Osteocyte (in vitro differentiated cells): ENCODE measurements at places on chromosomes 1 and 21. TPM values are rescaled to one million over a fixed set of nuclear protein-coding genes. Genes with fewer than 3 reads are reported as not detected.

- DNase-seq = no peak
- H3K36me3 ChIP-seq = no peaks in the 10 kb centered on the region
- H3K4me1 ChIP-seq = no peaks in the 10 kb centered on the region
Measured at GRCh38 chr21:29669416-29669815, 270.4 kb downstream of the GRIK1 start.

GRCh38 chr1:168689726-168690602, 39.0 kb downstream of the DPT start:
- H3K4me3 ChIP-seq = no peak overlapping the region
- no peak overlapping the region for H3K27ac ChIP-seq
- no peaks in the 10 kb centered on the region for H3K27me3 ChIP-seq
- DNase-seq = no peak
- peaks cover 2% of the 10 kb centered on the region for H3K4me1 ChIP-seq

The PADI3 gene
- 0.39 and 0.73 TPM in 2 replicates for total RNA-seq

- peak overlapping the region; percentile 98 for H3K4me3 ChIP-seq
- no peaks in the 10 kb centered on the region for H3K27me3 ChIP-seq
- peak overlapping the region; percentile 100 for H3K27ac ChIP-seq
- H3K4me1 ChIP-seq = peaks cover 22% of the 10 kb centered on the region
- no peak for DNase-seq
Measured at GRCh38 chr1:234373959-234374254, 651 bp downstream of the COA6 start.

DNA sequence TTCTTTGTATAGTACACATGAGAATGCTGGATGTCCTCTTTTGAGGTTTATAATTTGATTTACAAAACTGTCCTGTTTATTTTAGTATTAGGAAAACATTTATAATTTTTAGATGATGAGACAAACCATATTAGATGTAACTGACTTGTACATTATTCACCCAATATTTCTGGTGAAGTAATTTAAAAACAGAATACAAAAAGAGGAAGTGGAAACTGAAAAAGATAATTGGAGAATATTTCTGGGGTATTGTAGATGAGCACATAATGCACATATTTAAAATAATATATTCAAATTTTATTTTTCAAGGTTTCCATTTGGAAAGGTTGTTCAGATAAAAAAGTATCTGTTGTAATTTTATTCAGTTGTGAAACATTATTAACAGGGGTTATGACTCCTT, 40.7 kb downstream of the XPR1 start:
- peaks cover 26% of the 10 kb centered on the region for H3K4me1 ChIP-seq
- no peaks in the 10 kb centered on the region for H3K27me3 ChIP-seq
- H3K36me3 ChIP-seq = peaks cover 13% of the 10 kb centered on the region
- DNase-seq = no peak
- H3K27ac ChIP-seq = no peak overlapping the region

The RGS13 gene
- not detected in 2 replicates for total RNA-seq

DNA sequence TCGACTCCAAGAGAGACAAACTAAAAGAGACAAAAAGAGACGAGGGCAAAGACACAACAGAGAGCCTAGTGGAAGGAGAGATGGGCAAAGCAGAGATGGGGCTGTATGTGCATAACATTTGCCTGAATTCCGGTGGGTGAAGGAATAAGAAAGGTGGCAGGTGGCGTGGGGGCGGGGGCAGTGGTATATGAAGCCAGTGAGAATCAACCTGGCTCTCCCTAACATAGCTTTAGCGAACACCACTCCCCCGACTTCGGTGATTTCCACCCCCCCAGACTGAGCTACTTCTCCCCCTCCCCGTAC, 1.1 kb downstream of the INKA2 start:
- H3K4me3 ChIP-seq = peak overlapping the region; percentile 93
- DNase-seq = no peak
- H3K4me1 ChIP-seq = peaks cover 24% of the 10 kb centered on the region
- peak overlapping the region; percentile 37 for H3K27ac ChIP-seq
- H3K27me3 ChIP-seq = no peaks in the 10 kb centered on the region

The KIF2C gene
- 7.5 and 7.7 TPM in 2 replicates for total RNA-seq

The ACTRT2 gene
- not detected in 2 replicates for total RNA-seq

DNA sequence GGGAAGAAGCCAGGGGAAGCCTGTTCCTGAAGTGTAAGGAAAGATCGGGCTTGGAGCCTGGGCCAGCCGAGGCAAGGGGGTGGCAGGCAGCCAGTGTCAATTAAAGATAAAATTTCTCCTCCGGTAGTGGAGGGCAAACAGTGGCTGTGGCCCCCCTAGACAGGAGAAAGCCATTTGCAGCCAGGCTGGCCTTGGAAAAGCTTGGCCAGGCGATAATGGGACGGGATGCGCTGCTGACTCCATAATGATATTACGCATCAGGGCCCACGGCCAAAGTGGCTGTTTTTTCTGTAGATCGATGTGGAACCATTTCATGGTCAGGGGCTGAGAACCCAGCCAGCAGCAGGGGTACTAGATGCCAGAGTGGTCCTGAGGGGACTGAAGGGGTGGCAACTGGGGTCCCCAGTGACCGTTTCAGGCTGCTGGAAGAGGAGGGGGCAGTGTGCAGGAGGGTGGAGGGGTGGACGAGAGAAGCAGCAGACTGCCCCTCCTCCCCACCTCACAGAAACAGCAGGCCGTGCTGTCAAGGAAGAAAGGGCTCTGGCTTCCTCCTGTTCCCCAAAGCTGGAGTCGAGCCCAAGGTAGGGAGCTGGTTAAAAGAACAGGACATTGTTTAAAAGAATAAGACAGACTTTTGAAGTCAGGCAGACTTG, 25.2 kb downstream of the KCNC4 start:
- no peaks in the 10 kb centered on the region for H3K27me3 ChIP-seq
- DNase-seq = no peak
- H3K4me3 ChIP-seq = no peak overlapping the region
- H3K36me3 ChIP-seq = no peaks in the 10 kb centered on the region
- H3K27ac ChIP-seq = no peak overlapping the region

- no peaks in the 10 kb centered on the region for H3K4me1 ChIP-seq
- no peak overlapping the region for H3K4me3 ChIP-seq
- H3K36me3 ChIP-seq = no peaks in the 10 kb centered on the region
- DNase-seq = no peak
- H3K27me3 ChIP-seq = peaks cover 36% of the 10 kb centered on the region
Measured at GRCh38 chr1:220290140-220290761, 18.0 kb upstream of the RAB3GAP2 start.

DNA sequence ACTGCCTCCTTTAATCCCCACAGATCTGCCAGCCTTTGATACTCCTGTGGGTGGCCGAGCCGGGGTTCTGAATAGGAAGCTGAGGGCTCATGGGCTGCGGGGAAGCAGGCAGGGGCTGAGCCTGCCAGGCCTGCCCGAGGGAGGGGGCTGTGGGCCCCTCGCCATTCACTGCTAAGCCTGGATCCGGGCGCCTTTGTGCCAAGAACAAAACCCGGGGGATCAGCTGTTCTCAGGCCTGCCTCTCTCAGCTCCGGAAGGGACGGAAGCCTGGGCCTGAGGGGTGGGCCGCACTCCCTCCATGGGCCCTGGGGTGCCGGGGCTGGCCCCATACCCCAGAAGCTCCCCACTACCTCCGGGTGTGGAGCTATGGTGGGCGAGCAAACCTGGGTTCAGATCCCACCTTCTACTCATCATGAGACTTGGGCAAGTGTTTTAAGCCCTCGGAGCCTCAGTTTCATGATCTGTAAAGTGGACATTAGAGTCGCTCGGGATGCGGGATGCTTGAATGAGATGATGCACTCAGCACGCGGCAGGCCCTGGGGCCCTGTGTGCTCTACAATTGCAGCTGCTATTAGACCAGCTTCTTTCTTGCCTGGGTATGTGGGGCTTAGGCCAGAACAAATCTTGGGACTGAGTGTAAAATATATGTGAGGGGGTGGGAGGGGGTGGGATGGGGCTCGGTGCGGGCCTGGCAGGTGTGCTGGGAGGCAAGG, 19.2 kb upstream of the EPHA2 start:
- peak overlapping the region; percentile 97 for H3K27ac ChIP-seq
- H3K36me3 ChIP-seq = no peaks in the 10 kb centered on the region
- no peak overlapping the region for H3K4me3 ChIP-seq
- no peaks in the 10 kb centered on the region for H3K27me3 ChIP-seq

DNA sequence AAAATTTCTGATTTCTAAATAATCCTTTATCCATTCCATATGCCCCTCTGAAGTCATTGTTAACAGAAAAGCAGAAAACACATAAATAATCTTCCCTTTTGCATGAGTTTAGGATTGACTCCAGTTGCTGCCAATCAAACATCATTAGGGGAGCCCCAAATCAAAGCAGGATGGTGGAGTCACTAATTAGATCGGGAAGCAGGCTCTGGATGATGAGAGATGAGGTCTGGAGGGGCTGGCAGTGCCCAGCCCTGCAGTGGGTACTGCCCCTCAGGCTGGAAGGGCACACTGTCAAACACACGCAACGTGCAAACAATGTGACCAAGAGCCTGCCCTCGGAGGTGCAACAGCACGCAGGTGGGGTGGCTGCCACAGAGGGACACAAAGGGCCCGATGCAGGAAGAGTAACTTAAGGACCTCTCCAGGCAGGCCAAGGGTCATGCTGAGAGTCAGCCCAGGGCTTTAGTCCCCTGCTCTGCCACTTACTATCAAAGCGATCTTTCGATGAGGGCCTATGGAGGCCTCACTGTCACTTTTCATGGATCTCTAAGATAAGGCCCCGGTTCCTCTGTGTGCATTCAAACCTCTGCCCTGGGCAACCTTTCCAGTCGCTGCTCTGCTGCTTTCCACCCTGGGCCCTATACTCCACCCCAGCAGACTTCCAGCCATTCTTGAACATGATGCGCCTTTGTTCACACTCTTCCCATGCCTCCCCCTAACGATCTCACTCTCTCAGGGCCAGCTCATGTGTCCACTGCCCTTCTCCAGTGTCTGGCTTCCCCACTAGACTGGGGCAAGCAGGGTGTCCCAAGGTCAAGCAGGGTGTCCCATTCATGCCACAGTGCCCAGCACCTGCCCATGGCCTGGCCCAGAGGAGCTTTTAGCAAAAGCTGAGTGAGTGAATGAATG, 98.9 kb downstream of the DMRTB1 start:
- no peak for DNase-seq
- peaks cover 26% of the 10 kb centered on the region for H3K4me1 ChIP-seq
- H3K4me3 ChIP-seq = no peak overlapping the region
- H3K27ac ChIP-seq = no peak overlapping the region
- peaks cover 13% of the 10 kb centered on the region for H3K36me3 ChIP-seq

The ETS2 gene
- total RNA-seq = 18.2 and 18.8 TPM in 2 replicates

- H3K4me1 ChIP-seq = no peaks in the 10 kb centered on the region
- H3K27me3 ChIP-seq = peaks cover 6% of the 10 kb centered on the region
- H3K36me3 ChIP-seq = peaks cover 4% of the 10 kb centered on the region
- no peak overlapping the region for H3K27ac ChIP-seq
- DNase-seq = no peak
Measured at GRCh38 chr1:78465143-78465542, 25.6 kb upstream of the PTGFR start.

DNA sequence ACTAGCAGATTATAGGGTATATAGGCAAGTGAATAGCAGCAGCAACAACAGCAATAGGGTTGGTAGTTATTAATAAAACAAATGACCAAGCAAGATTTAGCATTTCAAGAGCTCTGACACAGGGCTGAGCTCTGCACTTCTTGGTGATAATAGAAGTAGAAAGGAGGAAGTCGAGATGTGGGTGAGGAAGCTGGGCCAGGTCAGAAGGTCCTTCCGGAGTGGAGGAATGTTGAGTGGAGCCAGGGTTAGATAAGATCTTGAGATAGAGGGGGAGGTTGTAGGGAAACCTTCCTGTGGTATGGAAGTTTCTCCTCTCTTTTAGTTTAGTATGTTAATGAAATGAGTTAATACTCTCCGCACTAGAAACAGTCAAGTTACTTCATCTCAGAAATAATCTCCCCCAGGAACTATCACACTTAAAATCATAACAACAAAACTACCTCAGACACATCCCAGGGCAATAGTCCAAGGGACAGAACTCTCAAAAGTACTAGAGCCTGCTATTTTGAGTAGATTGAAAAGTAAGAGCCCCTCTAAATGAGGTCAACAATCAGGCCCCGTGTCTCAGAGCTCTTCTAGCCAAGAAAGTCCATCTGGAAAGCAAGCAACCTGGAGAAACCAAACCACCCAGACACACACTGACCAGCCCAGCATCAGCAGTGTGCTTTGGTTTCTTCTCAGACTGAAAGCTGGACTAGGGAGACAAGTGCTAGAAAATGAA, 45.4 kb upstream of the ATP1B1 start:
- H3K4me3 ChIP-seq = no peak overlapping the region
- H3K36me3 ChIP-seq = no peaks in the 10 kb centered on the region
- H3K27ac ChIP-seq = no peak overlapping the region
- H3K27me3 ChIP-seq = peaks cover 4% of the 10 kb centered on the region

- peaks cover 45% of the 10 kb centered on the region for H3K27me3 ChIP-seq
- H3K27ac ChIP-seq = no peak overlapping the region
- H3K4me3 ChIP-seq = no peak overlapping the region
Measured at GRCh38 chr1:117244971-117245370, 34.2 kb upstream of the VTCN1 start.

GRCh38 chr1:14642712-14643111, 44.2 kb downstream of the KAZN start:
- no peaks in the 10 kb centered on the region for H3K4me1 ChIP-seq
- H3K27ac ChIP-seq = no peak overlapping the region
- H3K27me3 ChIP-seq = no peaks in the 10 kb centered on the region
- H3K4me3 ChIP-seq = no peak overlapping the region
- no peak for DNase-seq
- H3K36me3 ChIP-seq = no peaks in the 10 kb centered on the region

The S100A2 gene
- total RNA-seq = 8.9 and 11.7 TPM in 2 replicates

GRCh38 chr1:240295811-240296210, 204.1 kb downstream of the FMN2 start:
- peaks cover 22% of the 10 kb centered on the region for H3K4me1 ChIP-seq
- H3K36me3 ChIP-seq = no peaks in the 10 kb centered on the region
- no peak for DNase-seq
- H3K27ac ChIP-seq = no peak overlapping the region

- DNase-seq = no peak
- peaks cover 42% of the 10 kb centered on the region for H3K4me1 ChIP-seq
- no peaks in the 10 kb centered on the region for H3K27me3 ChIP-seq
- H3K27ac ChIP-seq = peak overlapping the region; percentile 88
- no peaks in the 10 kb centered on the region for H3K36me3 ChIP-seq
Measured at GRCh38 chr1:201505503-201505890, 1.4 kb downstream of the CSRP1 start.

DNA sequence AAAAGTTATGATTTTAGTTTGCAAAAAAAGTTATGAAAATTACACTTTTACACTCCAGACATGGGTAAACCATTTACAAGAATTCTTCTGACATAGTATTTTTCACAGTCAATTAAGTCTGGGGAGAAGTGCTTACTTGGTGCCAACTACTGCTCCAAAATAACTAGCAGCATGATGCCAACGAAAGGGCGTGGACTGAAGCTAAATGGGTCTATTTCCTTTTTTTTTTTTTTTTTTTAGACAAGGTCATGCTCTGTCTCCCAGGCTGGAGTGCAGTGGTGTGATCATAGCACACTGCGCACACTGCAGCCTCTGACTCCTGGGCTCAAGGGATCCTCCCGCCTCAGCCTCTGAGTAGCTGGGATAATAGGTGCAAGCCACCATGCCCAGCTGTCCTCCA, 43.2 kb downstream of the FMO4 start:
- H3K36me3 ChIP-seq = no peaks in the 10 kb centered on the region
- no peak for DNase-seq
- no peaks in the 10 kb centered on the region for H3K4me1 ChIP-seq
- peaks cover 16% of the 10 kb centered on the region for H3K27me3 ChIP-seq

The LRRC39 gene
- total RNA-seq = 0.60 and 0.73 TPM in 2 replicates

- no peaks in the 10 kb centered on the region for H3K4me1 ChIP-seq
- H3K36me3 ChIP-seq = no peaks in the 10 kb centered on the region
- H3K27ac ChIP-seq = no peak overlapping the region
- H3K27me3 ChIP-seq = no peaks in the 10 kb centered on the region
- H3K4me3 ChIP-seq = no peak overlapping the region
- DNase-seq = no peak
Measured at GRCh38 chr1:152501704-152502103, 8.9 kb upstream of the LCE5A start.

GRCh38 chr1:81221564-81221963, 579.2 kb upstream of the ADGRL2 start:
- no peak for DNase-seq
- no peak overlapping the region for H3K4me3 ChIP-seq
- no peaks in the 10 kb centered on the region for H3K36me3 ChIP-seq
- H3K27me3 ChIP-seq = no peaks in the 10 kb centered on the region
- no peaks in the 10 kb centered on the region for H3K4me1 ChIP-seq
